Left ventricle myocardium superior (tissue), 1 donor: ENCODE measurements at places on chromosomes 11 and 22. TPM values are rescaled to one million over a fixed set of nuclear protein-coding genes. Genes with fewer than 3 reads are reported as not detected.

TNNT3 gene
- total RNA-seq = 46.1 TPM

PKNOX2 gene
- 7.6 TPM for total RNA-seq

B3GAT1 gene
- 0.17 TPM for total RNA-seq

GPR83 gene
- total RNA-seq = 0.17 TPM

PAMR1 gene
- total RNA-seq = 12.4 TPM

TOB2 gene
- total RNA-seq = 71.8 TPM

TENM4 gene
- 0.40 TPM for total RNA-seq

SLC22A8 gene
- total RNA-seq = not detected

IFITM1 gene
- total RNA-seq = 101 TPM

- DNase-seq = no peak
These were observed 45.0 kb downstream of the CWC15 start for GRCh38 chr11:94928117-94928990.

- no peak for DNase-seq
These were observed 593.5 kb upstream of the FAT3 start for GRCh38 chr11:91630916-91631673.

DNA sequence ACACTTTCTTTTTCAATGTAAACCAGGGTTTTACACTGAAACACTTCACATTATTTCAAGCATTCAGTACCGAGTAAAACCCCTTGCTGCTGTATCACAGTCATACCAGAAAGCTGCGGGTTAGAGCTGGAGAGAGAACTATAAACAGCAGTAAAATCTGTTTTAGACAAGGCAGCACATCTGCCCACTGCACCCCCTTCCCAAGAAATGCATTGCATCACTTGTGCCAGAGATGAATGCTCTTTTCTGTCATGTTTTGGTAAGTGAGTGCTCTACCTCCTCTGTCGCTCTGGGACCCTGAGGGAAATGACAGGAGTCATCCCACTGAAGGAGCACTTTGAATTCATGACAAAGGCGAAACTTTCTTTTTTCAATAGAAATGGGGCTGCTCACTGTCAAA is 107.2 kb downstream of the MAML2 start:
- DNase-seq = no peak

DNA sequence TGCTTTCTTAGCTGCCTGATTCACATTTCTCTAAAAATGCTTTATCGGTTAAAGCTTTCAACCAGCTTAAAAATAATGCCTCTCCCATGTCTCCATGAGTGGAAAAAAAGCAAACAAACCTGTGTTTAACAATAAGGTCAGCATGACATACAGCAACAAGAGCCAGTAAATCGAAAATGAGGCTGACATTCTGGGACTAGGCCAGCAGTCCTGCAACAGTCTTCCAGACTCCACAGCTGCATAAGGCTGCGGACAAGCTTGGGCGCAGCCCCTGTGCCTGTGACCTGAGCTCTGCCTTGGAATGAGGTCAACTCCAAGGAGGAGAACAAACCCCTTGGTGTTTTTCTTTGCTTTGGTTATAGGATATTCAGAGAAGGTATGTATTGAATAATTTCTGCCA is 95.5 kb downstream of the PGR start:
- peak; percentile 70 for DNase-seq

DNA sequence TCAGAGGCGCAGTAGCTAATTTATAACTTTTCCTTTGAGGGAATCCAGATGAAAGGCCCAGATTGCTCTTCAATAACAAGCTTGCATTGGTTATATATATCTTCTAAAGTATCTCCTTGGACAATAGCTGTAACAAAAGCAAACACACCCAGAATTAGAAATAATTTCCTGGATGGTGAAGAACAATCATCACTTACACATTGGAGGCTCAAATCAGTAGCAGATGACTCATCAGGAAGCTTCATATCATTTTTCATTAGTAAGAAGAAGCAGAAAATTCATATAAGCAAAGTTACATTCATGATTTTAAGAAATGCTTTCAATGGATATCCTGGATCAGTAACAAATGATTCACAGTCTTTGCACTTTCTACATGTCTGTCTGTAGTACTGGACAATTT is 173.6 kb upstream of the CCDC90B start:
- DNase-seq = no peak

GRCh38 chr11:112042161-112042960 is 17.2 kb downstream of the DLAT start:
- no peak for DNase-seq

DNA sequence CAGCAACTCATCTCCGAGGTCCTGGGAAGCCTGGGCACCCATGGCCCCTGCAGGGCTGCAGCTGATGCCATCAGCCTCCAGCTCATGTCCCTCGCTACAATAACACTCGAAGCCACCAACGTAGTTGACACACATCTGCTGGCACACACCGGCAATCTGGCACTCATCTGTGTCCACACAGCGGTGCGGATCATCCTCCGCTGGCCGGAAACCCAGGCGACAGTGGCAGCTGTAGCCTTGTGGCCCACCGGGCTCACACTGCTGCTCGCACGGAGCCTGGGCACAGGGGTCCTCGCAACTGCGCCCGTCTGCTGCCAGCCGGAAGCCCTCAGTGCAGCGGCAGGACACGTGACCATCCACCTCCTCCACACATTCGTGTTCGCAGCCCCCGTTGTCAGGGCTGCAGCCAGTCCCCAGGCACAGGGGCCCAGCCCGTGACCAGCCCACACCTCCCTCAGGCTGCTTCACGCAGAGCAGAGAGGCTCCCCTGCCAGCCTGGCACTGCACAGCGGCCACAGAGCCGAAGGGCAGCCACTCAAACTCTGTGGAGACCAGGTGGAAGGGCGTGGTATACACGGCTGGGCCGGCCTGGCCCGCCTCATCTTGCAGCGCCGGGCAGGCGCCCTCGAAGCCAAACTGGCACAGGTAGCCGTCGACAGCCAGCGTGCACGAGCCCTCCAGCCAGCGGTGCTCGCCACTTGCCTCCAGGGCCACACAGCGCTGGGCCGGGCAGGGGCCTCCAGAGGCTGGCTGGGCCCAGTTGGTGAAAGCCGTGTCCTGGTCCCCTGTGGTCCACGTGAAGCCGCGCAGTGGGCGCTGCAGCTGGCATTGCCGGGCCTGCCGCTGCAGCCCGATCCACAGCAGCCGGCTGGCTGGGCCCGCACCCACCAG is 678 bp downstream of the CD248 start:
- no peak for DNase-seq

DNA sequence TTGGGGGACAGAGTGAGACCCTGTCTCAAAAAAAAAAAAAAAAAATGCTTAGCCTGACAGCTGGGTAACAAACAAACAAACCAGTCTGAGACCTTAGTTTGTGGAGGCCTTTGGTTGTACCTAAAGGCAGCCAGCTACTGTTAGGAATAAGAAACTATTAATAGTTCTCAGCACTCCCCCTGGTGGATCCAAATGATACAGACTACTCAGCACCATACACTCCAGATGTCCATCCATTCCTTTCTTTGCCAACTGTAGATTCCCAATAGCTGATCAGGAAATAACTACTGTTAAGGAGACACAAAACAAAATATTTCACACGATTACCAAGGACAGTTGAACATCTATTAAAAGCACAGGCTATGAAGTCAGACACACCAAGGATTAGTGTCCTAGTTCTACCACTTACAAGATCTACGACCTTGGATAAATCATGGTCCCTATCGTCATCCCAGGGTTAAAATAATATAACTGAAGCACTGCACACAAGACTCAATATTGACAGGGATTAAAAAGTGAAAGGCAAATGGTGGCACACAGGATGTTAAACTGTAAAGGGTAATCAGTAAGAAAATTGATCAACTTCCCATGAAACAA is 17.2 kb downstream of the CLDN25 start:
- no peak for DNase-seq

- peak; percentile 14 for DNase-seq
These were observed 2.7 kb downstream of the RAB3IL1 start for GRCh38 chr11:61914471-61915171.

DNA sequence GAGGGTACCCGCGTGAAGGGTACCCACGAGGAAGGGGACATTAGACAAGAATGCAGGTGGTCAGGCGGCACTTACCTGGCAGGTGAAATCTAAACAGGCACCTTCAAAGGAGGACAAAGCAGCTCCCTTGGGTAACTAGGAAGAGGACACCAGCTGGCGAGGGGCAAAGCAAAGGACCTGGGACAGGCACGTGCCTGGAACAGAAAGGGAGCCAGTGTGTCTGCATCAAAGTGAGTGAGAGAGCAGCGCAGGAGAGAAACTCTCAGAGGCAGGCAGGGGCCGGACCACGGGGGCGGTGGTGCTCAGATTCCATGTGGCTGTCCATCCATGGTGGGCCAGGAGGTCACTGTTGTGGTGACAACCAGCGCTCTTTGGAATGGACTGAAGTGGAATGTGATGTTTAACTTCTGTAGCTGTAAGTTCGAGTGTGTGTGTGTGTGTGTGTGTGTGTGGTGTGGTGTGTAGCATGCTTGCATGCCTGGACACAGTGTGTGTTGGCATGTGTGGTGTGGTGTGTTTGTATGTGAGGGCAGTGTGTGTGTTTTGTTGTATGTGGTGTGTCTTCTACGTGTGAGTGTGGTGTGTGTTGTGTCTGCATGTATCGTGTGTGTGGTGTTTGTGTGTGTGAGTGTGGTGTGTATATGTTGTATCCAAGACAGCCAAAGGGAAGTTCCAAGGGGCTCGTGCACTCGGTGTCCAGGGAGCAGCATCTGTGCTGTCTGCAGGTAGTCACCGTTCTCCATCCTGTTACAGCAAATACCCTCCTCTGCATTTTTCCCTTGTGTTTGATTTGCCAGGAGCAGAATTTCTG is 86.4 kb downstream of the CDKN1C start:
- no peak for DNase-seq

DNA sequence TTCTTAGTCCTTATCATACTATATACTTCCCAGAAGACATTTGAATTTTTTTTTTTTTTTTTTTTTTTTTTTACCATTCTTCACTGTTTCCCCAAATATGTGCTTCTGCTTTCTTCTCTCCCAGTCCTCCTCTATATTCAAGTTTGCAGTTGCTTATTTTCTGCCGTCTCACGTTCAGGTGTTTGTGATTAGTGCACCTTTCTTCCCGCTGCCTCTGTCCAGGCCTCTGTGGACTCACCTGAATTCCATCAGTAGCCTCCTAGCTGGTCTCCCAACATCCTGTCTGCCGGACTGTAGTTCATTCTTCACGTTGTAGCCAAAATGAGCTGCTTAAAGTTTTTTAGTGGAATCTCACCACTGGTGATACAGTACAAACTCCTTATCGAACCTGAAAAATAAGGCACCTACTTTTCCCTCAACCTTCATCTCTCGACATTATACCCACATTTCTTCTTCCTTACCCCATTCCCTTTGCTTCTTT is 795 bp upstream of the MSANTD4 start:
- DNase-seq = no peak

GRCh38 chr11:35994421-35994820 is 50.6 kb downstream of the LDLRAD3 start:
- no peak for DNase-seq

DNA sequence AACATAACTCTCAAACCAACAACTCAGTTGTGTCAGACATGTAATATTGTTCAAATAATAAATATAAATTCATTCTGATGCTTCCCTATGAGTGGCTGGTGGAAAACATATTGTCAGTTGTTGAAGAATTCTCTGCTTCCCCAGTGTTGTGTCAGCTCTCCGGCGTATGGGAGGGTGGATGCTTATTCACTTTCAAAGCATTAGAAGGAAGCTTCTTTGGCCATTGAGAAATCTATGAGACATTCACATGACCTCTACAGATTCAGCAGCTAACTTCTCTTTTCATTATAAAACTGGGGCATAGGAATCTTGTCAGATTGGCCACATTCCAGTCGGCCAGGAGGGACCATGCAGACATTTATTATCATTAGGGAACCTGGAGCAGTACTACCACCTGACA is 2.9 kb downstream of the OR51V1 start:
- no peak for DNase-seq

DNA sequence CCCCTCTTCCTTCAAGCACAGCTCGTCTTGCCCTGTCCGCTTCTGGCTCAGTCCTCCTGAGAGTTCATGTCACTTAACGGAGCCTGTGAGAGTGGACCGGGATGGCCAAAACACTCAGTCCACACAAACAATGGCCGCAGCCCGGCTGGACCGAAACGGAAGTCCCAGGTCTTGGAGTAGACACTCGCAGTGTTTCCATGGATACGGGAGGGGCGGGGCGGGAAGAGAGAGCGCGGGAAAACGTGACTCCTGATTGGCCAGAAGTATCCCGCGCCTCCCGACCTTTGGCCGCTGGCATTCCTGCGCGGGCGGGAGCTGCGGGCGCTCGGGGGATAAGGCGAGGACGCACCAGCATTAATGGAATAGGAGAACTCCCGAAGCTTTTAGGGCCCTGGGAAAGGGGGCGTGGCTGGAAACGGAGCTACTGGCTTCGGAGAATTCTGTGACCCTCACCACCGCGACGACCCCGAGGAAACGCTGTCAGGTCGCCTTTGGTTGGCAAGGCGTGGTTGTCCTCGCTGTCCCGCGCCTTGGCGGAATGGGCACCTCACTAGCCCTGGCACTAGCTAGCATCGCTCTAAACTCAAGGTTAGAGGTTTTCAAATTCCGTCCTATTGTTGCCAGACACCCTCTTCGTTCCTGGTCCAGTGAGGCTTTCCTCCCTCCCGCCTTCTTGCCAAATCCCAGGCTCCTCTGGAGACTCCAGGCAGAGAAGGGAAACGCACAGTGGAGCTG is at the start of the genes NLRP14 and ZNF214:
NLRP14 (plus strand) TSS at position 297 of the 735 bp plus-strand sequence. CDS start 18,108 bp downstream, outside the sequence.
ZNF214 (minus strand) TSS at position 164 of the 735 bp plus-strand sequence. CDS start 17,511 bp downstream, outside the sequence.
- peak; percentile 92 for DNase-seq

- peak; percentile 82 for DNase-seq
These were observed 71.6 kb downstream of the LRP5 start for GRCh38 chr11:68383976-68384501.

DNA sequence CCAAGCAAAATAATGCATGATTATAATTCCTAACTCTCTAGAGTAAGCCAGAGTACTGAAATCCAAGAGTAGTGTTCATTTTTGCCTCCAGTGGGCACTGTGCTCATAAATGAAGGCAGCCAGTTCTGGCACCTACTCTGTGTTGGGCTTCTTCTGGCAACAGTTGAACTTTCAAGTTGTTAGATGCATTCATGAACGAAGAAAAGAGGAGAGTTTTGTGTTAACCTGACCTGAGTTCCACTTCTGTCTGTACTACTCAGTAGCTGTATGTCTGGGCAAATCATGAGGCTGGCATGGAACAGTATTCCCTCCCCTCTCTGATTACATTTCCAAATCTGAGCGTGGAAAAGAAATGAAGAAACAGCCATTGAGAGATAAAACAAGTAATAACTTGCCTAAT is 20.3 kb upstream of the TENM4 start:
- DNase-seq = no peak

GRCh38 chr11:9990221-9990973 is 303.6 kb downstream of the SBF2 start:
- DNase-seq = no peak

GRCh38 chr22:30225220-30225927 is 21.2 kb downstream of the LIF start:
- no peak for DNase-seq

GRCh38 chr11:70050243-70050642 is 27.9 kb upstream of the ANO1 start:
- DNase-seq = no peak

GRCh38 chr11:46633291-46634217 is 16.2 kb downstream of the ATG13 start:
- DNase-seq = no peak

GRCh38 chr11:25537393-25537792 is 794.5 kb upstream of the ANO3 start:
- DNase-seq = no peak
